ENCODE measurements at places on chromosomes 3 and 15.

GRCh38 chr3:66593978-66594377, 93.2 kb upstream of the LRIG1 start:
- DNase-seq, result no peak

GRCh38 chr3:141526709-141527108, 39.9 kb downstream of the RASA2 start:
- DNase-seq, result no peak

DNA sequence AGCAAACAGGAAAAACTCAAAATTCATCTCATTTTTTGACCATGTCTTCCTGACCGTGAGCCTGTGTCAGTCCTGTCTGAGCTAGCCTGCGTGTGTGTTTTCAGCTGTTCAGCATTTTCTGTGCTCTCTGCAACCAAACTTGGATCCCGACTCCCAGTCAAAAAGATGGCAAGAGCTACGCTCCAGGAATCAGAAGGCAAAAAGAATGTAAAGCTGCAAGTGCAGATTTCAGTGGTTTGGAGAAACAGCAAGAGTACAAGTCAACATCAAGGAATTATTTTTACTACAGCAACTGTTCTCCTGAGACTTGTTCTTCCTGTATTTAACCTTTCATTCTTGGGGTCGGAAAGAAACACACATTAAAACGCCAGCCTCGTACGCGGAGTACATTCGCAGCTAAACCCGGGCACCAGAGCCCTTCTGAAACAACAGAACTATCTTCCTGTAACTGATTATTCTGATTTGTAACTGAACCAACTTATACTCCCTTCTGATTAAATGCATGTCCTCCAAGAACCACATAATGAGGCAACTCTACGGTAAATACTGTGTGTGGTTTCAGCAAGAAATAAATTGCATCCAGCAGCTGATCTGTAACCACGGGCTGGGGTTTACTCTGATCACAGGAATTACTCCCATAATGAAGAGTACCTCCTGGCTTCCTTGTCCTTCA, 107.4 kb downstream of the LRIG1 start:
- DNase-seq, result no peak

- no peak for DNase-seq
Measured at GRCh38 chr3:98692787-98693473, 70.2 kb upstream of the ST3GAL6 start.

DNA sequence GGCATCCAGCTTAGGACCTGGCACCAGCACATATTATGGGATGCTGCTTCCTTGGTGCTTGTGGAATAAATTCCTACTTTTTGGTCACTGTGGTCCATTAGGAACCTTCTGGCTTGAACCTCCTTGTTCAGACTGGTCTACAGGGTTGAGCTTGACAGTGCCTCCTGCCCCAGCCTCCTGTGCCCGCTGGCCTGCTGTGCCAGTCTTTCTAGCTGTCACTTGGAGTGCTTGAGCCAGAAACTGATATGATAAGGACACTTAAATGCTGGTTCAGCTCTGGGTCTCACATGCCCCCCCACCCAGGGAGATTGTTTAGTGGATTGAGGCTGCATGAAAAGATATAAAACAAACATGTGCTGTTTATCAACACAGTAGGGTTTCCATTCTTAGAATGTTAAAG, 147.8 kb downstream of the SLCO3A1 start:
- DNase-seq, result no peak

DNA sequence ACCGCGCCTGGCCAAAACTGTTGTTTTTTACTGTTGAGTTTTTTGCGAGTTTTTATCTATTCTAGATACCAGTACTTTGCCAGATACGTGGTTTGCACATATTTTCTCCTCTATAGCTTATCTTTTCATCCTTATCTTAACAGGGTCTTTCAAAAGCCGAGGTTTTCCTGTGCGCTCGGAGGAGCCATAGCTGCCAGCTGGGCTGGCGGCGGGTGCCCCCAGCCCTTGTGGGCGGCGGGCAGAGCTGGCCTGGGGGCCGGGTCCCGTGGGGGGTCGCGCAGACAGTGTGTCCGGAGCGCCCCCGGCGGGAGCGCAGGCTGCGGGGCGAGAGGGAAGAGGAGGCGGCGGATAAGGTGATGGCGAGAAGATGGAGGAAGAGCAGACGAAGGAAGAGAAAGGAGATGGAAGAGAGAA, 11.1 kb upstream of the EIF4A2 start:
- no peak for DNase-seq

- no peak for DNase-seq
Measured at GRCh38 chr15:89067751-89068150, 20.5 kb upstream of the ABHD2 start.

- DNase-seq, result no peak
Measured at GRCh38 chr3:139235192-139235591, 108.6 kb upstream of the MRPS22 start.

- DNase-seq, result no peak
Measured at GRCh38 chr3:140424726-140425125, 253.1 kb upstream of the TRIM42 start.

DNA sequence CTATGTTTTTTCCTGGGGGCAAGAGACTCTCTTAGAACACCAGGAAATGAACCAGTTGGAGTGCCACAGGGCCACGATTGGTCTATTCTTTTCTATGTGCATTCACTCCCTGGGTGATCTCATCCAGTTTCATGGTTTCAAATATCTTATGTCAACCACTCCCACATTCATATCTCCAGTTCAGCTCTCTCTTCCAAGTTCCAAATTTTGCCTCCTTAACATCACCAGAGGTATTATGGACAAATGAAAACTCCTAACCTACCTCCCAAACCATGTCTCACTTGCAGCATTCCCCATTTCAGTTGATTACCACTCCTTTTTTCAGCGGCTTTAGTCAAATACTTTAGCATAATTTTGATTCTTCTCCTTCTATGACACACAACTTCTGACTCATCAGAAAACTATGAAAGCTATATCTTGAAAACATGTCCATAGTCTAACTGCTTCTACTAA, 203.1 kb upstream of the SEMA6D start:
- DNase-seq, result no peak

DNA sequence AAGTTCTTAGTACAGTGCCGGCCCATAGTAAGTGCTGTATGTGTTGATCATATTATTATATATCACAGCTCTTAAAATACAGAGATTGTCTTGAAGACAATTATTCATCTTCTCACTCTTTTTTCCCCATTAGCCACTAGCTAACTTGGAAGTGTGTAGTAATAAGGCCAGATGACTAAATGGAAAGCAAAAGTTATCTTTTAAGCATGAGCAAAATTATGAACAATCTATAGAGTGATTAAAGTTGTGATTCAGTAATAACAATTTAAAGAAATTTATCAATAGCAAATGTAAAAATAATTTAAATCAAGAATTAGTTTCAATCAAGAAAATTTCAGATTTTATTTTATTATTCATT, 630.9 kb upstream of the TBL1XR1 start:
- no peak for DNase-seq

DNA sequence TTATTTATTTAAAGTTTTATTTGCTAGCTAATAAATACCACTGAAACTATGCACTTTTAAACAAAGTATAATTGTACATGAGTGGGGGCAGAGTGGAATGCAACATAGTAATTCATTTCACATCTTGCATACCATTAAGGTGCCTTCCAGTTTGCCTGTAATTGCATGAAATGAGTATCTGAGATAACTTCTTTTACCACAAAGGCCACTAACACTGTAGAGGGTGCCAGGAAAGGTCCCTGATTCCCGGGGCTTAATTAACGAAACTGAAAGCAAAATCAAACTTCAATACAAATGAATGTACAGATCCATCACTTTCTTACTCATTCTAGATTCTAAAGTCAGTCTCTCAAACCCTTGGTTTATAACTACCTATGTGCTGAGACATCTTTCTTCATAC, 2.1 kb downstream of the CD47 start:
- DNase-seq, result no peak

GRCh38 chr3:17035966-17036365, 151.2 kb downstream of the PLCL2 start:
- no peak for DNase-seq

GRCh38 chr3:191499307-191500080, 38.5 kb downstream of the PYDC2 start:
- DNase-seq, result no peak

GRCh38 chr3:13338231-13338630, 81.9 kb downstream of the NUP210 start:
- DNase-seq, result no peak

DNA sequence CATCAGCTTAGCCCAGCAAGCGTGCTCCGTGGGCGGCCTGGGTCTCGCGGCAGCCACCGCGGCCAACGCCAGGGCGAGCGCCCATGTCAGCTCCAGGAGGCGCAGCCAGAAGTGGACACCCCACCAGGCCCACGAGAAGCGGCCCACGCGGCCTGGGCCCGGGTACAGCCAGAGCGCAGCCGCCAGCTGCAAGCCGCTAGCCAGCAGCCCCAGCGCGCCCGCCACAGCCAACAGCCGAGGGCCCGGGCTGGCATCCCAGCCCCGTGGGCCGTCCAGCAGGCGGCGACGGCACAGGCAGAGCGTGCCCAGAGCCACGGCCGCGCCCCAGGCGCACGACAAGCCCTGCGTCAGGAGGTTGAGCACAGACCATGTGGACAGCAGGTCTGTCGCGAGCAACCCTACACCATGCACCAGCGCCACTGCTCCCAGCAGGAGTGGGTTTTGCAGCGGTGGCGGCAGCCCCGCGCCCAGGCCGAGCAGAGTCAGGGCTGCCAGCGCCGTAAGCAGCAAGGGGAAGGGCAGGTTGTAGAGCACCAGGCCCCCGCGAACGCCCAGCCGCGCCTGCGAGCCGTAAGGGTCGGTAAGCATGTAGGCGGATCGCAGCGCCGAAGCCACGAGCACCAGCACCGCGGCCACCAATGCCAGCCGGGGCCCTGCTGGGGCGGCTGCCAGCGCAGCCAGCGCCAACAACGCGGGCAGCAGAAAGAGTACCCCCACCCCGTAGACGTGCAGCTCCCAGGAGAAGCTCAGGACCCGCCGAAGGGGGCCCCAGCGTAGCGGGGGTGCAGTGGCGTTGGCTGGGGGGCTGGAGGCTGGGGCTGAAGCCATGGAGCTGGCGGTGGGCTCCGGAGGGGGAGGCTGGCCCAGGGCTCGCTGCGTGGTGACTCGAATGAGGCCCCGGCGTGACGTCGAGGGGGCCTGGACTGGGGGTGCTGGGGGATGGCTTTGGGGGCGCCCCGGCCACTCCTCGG, 4.9 kb downstream of the PRRT3 start:
- DNase-seq, result no peak
